ENCODE measurements at places on chromosomes 1 and 21. TPM values are rescaled to one million over a fixed set of nuclear protein-coding genes. Genes with fewer than 3 reads are reported as not detected.

Gene DISC1
- 1.3 TPM for total RNA-seq

Gene PERM1
- total RNA-seq: not detected

DNA sequence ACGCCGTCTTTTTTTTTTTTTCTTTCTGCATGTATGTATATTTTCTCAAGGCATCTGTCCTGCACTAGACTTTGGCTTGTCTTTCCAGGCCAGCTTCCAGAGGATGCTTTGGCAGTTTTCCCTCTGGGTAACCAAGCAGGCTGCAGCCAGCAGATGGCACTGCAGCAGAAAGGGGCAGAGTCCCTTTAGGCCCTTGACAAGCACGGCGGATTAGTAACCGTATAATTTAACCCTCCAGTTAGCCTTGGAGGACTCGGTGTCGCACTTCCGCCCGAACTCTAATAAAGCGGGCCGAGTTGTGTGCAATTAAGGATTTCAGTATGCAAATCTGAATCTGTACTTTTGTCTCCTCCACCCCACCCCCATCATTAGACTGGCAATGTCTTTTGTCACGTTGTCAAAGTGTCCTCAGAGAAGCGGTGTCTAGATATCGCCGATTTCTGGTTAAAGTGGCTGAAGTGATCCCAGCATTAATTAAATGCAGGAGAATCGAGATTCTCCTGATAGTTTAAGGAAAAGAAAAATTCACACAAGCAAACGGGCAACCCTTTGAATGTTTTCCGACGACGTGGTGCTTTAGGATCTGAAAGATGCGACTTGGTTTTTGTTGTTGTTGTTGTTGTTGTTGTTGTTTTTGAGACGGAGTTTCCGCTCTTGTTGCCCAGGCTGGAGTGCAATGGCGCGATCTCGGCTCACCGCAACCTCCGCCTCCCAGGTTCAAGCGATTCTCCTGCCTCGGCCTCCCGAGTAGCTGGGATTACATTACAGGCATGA lies 1.1 kb upstream of the TMEM167B start:
- DNase-seq: peak; percentile 85

DNA sequence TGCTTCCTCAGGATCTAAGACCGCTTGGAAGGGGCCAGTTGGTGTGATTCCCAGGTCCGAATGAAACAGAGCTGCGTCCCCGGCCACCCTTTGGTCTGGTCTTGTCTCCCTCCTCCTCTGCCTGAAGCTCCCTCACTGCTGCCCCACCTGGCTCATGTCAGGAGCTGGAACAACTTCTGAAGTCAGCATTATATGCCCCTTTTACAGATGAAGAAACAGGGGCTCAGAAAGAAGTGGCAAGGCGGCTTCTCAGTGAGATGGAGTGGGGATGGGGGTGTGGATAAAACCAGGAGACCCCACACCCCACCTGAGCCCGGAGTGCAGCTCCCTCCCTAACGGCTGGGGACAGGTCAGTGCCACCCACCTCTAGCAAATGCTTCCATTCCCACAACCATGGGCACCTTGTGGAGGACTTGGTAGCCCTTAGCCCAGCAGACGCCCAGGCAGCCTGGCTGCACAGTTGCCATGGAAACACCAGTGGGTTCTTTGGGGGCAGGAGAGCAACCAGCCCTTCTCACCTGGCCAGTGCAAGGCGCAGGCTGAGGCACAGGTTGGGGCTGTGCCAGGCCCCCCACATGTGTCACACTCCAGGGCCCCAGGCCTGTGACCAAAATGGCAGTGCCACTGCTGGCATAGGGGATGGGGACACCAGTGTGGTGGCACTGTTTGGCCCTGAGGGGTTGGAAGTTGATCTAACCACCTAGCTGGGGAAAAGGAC lies 31.9 kb upstream of the ECE1 start:
- DNase-seq: no peak

DNA sequence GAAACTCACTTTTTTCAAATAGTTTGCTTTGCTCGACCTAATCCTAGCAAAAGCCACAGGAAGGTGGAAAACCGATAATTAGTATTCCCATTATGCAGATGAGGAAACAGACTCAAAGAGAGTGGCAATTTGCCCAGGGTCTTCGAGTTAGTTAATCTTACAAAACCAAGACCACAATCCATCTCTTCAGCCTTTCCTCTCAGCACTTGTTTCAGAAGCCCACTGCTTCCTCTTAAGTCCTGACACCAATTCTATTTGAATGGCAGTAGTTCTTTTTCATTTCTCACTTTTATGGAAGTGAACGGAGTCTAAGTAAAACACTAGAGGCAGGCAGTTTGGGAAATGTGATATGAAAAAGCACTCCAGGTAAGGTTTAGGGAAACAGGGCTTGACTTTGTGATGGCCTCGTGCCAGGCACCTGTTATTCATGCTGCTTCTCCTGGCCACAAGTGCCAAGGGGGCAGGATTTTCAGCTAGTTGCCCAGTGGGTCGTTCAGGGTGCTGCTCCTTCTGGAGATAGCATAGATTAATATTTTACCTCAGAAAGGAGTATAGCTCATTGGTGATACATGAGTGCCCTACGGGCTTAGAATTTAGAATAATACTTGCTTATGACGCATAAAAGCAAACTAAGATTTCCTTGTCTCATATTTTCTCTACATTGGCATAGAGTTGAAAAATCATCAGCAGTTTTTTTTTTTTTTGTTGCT lies 76.6 kb upstream of the NRIP1 start:
- peak; percentile 88 for DNase-seq

- no peak for DNase-seq
Observed at GRCh38 chr1:109479311-109479710, 4.4 kb upstream of the ATXN7L2 start.

Measured in stomach (tissue), 19 donors.